ENCODE measurements at places on chromosomes 6 and 20.
A peak's percentile ranks its signal among the peaks of the same experiment; 100 is the strongest.

DNA sequence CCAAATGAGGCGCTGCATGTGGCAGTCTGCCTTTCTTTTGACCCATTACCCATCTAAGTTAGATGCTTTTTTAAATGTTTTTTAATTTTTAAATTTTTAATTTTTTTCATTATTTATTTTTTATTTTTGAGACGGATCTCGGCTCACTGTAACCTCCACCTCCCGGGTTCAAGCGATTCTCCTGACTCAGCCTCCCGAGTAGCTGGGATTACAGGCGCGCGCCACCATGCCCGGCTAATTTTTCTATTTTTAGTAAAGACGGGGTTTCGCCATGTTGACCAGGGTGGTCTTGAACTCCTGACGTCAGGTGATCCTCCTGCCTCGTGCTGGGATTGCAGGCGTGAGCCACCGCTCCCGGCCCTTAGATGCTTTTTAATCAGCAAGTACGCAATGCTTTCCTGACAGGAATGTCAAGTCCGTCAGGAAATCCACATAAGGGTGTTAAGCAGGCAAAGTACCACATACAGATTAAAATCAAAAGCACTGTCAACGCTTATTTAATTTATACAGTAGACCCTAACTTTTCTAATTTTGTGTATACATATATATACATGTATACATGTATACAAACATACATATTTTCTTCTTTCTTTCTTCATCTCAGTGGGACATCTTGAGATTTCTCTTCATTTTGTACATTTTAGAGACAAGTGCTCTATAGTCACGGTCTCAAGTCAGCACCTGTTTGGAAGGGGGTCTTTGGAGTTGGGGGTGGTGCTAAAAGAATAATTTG, 995 bp upstream of the GSTA4 start:
- no peak for DNase-seq

- peak; percentile 30 for DNase-seq
These were observed 50.5 kb upstream of the ENPP5 start for GRCh38 chr6:46221222-46221793.

- DNase-seq = no peak
These were observed 6.9 kb upstream of the ADGRB3 start for GRCh38 chr6:68628161-68628560.

GRCh38 chr6:135234492-135234780, 53.3 kb downstream of the MYB start:
- no peak for DNase-seq

DNA sequence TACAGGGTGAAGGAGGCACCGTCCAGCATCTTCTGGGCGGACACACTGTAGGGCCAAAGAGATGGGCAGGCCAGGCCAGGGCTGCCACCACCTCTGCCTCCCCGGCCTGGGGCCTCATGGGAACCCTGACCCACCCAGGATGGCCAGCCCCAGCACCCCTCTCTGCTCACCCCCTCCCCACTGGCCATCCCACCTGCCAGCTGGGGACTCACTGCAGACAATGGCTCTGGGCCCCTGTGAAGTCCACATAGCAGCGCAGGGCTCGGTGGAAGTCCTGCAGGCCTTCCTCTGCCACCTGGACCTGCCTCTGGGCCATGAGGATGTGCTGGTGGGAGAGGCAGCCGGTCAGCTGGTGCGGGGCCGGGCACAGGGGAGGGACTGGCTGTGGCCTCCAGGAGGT, 3.6 kb upstream of the C20orf144 start:
- DNase-seq = no peak

DNA sequence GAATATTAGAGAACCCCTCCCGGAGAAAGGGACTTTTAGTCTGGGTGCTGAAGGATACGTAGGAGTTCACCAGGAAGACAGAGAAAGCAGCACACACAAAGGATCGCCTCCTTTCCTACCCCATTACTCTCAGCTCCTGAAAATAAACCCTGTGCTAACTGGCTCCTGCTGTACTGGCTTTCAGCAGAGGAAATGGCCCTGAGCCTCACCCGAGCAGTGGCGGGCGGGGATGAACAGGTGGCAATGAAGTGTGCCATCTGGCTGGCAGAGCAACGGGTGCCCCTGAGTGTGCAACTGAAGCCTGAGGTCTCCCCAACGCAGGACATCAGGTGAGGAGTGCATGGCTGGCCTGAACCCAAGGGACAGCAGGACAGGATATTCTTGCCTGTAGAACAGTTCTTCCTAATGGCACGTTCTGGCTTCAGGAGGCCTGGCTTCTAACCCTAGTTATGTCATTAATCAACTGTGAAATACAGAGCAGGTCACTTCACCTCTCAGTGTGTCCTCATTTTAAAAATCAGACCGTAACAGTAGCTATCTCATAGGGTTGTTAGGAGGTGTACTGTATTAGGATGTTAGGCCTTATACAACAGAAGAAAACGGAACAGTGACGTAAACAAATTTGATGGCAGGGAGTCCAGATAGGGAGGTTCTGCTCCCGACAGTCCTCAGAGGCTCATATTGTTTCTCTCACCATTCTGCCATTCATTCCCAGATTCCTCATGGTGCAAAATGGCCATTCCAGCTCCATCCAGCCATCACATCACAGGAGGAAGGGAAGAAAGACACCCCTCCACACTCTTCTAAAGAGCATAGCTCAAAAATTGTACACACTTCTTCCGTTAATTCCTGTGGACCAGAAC, 1.8 kb downstream of the RBCK1 start:
- DNase-seq = no peak

GRCh38 chr20:10537850-10538480, 102.9 kb downstream of the SLX4IP start:
- DNase-seq = no peak

- DNase-seq = no peak
These were observed 490 bp downstream of the JAG1 start for GRCh38 chr20:10673176-10673841.

DNA sequence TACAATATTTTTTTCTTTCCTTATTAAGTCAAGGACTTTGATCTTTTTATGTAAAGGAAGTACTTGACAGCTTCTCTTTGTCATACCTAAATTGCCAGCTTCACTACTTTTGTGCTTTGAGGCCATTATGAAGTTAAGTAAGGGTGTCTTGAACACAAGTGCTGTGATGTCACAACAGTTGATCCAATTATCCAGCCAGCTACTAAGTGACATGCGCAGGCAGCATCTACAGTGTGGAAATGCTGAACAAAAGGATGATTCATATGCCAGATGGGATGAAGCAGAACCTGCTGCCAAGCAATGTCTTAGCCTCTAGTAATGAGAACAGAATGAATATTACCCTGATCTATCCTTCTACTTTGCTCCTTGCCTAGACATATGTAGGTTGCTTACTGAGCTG, 68.3 kb upstream of the TMEM244 start:
- no peak for DNase-seq

DNA sequence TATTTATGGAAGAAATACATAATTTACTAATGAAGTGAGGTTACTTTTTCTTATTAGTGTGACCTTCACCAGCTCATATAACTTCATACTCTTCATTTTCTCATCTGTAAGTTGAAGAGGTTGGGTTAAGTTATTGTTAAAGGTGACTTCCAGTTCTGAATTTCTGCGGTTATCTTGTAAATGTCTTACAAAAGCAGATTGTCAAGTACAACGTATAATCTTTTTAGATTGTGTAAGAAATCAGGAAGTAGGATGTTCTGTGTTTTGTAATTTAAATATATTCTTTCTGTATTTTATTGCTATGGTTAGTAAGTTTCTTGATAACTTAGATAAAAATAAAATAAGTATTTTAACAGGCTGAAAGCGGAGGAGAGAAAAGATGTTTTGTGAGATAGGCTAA, 12.0 kb downstream of the WTAP start:
- no peak for DNase-seq

- no peak for DNase-seq
These were observed 17.0 kb upstream of the ZNF318 start for GRCh38 chr6:43386492-43386891.

DNA sequence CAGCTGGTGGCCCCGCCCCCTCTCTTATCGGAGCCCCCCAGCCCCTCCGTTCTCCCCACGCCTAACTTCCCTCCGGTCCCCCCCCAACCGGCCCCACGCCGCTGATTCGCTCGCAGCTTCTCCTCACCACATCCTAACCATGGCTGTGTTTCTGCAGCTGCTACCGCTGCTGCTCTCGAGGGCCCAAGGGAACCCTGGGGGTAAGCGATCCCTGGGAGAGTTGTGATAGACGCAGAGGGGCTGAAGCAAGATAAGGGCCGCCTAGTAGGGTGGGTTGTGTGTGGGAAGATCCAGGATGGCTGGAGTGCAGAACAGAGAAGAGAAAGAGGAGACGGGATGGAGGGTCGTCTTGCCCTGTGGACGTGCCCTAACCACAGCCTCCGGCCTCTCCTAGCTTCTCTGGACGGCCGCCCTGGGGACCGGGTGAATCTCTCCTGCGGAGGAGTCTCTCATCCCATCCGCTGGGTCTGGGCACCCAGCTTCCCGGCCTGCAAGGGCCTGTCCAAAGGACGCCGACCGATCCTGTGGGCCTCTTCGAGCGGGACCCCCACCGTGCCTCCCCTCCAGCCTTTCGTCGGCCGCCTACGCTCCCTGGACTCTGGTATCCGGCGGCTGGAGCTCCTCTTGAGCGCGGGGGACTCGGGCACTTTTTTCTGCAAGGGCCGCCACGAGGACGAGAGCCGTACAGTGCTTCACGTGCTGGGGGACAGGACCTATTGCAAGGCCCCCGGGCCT, at the start of gene MPIG6B:
Gene MPIG6B (plus strand): TSS at position 129 of the 735 bp plus-strand sequence. CDS start 11 bp downstream, at position 140.
- DNase-seq = no peak

- no peak for DNase-seq
These were observed 25.8 kb downstream of the MAP7 start for GRCh38 chr6:136524339-136524935.

DNA sequence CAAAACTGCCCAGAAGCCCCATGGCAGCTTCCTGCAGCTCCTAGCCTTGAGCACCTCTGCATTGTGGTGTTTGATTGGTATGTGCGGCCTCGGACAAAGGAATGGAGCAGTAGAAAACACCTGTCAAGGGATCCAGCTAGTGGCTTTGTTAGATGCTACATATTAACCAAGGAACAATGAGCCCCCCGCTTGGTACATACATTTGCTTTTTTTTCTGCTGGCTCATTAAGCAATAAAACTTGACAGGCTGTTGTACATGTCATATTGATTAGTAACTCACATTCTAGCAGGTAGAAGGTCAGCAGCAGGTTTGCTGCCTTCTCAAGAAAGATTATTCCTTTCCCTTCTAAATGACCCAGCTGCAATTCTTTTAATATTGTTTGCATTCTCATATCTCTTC, 937 bp downstream of the SPACA1 start:
- no peak for DNase-seq

DNA sequence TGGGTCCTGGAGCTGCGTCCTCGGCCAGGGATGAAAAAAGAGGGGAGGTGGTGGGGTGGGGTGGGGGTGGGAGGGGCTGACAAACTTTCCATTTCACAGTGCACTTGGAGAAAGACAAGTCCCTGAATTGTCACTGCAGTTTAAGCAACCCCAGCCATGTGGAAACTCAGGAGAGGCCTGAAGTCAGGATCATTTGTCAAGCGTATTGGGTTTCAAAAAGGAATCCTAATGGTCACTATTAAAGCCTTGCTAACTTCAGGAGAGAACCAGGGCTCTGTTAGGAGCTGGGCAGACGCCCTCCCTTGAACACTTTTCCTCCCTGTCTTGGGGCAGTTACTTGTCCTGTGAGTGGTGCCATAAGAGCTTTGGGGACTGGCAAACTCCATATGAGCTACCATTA, 159.9 kb downstream of the FNDC1 start:
- DNase-seq = no peak

DNA sequence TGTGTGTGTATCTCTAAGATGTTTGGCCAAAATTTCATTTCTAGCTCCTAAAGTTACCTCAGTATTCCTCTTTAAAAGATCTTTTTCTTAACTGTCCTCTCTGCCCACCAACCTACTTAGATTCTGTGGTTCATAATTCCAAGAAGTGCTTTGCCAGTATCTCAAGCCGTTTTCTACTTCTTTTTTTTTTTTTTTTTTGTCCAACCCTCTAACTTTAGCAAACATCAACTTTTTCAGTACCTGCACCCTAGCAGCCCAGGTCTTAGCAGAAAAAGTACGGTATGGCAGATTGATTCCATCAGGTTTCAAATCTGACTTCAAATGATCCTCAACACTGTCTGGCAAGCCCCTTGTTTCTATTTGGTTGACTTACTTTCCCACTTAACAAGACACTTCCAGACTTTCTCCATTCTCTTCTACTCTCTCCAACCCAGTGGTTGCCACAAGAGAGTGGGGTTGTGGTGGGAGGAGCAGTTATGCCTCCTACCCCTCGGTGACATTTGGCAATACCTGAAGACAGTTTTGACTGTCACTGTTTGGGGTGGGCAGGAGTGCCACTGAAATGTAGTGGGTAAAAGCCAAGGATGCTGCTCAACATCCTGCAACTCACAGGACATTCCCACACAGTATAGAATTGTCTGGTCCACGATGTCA, 10.8 kb upstream of the MAN1A1 start:
- DNase-seq = no peak

DNA sequence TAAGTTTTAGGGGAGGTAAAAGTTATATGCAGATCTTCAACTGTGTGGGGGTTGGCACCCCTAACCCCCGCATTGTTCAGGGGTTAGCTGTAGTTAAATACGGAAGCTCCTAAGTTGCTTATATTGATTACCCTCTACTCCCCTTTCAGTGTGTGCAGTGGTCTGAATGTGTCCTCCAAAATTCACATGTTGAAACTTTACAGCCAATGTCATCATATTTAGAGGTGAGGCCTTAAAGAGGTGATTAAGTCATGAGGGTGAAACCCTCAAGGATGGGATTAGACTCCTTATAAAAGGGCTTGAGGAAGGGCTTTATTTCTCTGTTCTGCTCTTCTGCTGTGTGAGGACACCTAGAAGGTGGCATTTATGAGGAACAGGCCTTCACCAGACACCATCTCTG, 22.3 kb downstream of the TULP4 start:
- DNase-seq = no peak

DNA sequence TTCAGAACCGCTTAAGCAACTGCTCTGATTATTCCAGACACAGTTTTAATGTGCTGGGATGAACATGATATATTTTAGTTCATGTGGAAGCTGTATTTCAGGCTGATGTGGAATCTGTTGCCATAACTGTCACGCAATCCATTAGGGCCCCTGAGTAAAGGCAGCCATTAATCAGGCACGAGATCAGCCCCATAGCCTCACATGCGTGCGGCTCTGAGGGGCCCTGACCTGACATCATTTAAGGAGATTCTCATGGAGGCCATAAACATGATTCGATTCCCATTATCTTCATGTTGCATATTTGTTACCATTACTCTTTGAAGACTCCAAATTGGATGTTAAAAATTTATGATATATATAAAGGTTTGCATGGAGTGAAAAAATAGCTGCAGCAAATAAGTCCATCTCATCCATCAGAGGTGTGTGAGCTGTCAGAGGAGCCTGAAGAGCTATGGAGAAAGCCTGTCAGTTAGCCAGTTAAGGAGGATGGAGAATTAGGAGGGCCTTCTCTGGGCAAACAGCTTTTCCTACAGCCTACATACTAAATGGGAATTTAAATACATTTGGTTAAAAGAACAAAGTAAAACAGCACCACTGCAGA, 89.6 kb downstream of the SOBP start:
- DNase-seq = no peak

- no peak for DNase-seq
These were observed 14.9 kb downstream of the ZBTB2 start for GRCh38 chr6:151376440-151376839.

Measured in GM18507 (cell line).